ENCODE measurements at places on chromosomes 11 and 22.

GRCh38 chr11:45754741-45755140 lies 50.2 kb upstream of the SLC35C1 start:
- no peak for DNase-seq

GRCh38 chr11:85889108-85889507 lies 33.9 kb downstream of the CCDC83 start:
- no peak for DNase-seq

GRCh38 chr11:69148377-69148762 lies 7.4 kb upstream of the SMIM38 start:
- no peak for DNase-seq

DNA sequence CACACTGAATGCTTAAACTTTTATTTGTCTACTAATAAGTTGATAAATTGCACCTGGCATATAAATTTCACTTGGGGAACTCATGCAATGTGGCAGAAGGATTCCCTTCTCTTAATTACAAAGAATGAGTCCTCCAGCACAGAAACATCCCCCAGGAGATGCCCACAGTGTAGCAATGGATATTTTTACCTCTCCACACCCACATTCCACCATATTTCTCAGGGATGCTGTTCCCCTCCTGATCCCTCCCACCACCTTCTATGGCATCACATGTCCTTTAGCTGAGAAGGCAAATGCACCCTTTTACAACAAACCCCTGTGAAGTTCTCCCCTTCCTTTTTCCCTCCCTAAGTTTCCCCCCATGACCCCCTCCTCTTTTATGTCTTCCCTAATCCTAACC lies 56.1 kb upstream of the UBASH3B start:
- DNase-seq: no peak

DNA sequence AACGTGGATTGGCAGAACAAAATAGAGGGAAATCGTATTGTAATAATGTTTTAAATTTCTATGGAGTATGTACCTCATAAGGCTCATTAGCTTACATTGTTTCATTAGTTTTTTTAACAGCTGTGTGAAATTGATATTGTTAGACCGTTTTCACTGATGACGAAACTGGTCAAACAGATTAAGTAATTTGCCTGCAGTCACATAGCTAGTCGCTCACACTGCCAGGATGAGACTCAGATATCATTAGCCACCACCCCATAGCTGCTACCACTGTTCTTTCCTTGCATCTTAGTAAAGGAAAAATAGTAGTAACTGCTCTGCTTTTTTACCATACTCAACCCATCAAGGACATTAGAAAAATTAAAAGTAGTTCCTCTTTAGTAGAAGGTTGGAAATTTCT lies 64.0 kb downstream of the DKK3 start:
- no peak for DNase-seq

DNA sequence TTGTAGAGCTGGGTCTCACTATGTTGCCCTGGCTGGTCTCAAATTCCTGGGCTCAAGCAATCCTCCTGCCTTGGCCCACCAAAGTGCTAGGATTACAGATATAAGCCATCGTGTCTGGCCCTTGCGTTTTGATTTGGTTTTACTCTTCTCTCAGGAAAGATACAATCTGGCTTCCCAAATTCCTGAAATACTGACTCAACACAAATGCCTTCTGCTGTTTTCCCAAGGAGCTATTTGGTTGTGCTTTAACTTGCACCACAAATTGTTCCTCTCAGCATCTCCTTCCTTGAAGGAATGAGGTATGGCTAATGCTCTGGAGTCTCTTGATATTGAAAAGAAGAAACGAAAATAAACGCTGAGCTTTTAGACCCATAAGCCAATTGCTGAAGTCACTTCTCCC lies 110.0 kb upstream of the PAX6 start:
- no peak for DNase-seq

DNA sequence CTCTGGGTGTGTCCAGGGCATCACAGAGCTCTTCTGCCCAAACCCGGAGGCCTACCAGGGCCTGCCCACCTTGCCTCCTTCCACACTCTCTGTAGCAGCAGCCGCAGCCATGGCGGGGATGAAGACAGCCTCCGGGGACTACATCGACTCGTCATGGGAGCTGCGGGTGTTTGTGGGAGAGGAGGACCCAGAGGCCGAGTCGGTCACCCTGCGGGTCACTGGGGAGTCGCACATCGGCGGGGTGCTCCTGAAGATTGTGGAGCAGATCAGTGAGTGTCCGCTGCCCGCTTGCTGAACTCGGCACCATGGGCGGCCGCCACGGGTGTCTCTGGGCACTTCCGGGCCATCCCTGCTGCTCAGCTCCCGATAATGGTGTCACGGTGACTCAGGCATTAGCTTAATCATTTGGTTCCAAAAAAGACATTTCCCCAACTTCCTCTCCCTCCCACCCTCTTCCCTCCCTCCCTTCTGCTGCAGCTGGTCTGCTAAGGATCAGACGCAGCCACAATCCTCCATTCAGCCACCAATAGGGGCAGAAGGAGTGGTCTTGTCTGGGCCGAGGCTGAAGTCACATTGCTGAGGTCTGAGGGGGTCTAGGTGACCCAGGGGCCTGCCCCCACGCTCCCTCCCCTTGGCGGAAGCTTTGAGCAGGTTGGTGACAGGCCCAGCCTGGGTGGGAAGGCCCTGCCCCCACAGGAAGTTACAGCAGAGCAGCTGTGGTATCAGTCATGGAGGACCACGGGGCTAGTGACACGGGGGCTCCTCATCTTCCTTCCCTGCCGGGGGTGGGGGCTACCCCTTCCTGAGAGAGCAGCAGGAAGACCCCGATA lies 950 bp downstream of the FERMT3 start:
- DNase-seq: no peak

DNA sequence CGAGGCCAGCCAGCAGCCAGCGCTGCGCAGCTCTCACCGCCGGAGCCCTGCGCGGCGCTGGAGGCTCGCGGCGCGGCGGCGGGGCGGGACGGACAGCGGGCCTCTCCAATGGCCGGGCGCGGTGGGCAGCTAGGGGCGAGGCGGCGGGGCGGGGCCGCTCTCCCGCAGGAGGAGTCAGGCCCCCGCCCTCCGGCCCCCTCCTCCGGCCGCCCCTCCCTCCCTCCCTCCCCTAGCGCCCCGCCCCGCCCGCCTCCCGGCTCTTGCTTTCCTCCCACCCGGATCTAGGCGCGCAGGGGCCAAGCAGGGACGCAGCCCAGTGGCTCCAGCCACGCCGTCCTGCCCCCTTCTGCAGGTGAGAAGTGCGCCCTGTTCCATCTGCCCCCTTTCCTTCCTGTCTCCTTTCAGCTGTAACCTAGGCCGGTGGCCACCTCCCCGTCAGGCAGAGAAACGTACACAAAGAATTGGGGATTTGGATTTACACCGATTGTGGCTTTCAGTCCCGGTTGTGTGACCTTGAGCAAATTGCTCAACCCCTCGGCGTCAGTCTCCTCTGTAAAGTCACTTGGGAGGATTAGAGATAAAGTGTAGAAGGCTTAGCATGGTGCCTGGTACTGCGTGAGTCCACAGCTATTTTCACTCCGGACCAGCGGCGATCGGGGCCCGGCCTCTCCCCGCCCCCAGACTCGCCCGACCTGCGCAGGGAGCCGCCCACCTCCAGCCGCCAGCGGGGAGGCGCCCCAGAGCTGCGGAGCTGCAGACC lies at the start of gene FZD4:
TSS of gene FZD4 (minus strand) at position 35 of the 760 bp plus-strand sequence. CDS start 310 bp downstream, outside the sequence.
- peak; percentile 93 for DNase-seq
